ENCODE measurements at places on chromosomes 5 and 9.

- no peak for DNase-seq
Measured at GRCh38 chr5:3634061-3634460, 38.4 kb downstream of the IRX1 start.

DNA sequence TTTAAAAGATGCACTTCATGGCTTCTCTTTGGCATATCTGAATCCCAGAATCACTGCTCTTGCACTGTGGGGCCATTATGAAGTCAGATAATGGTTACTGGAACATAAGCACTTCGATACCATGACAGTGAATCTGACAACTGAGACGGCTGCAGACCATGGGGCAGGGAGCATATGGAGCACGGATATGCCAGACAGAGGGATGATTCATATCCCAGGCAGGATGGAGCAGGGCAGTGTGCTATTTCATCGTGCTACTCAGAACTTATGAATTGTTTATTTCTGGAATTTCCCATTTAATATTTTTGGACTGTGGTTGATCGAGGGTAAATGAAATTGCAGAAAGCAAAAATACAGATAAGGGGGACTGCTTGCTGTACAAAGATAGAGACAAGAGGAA, 145.0 kb downstream of the EGFLAM start:
- no peak for DNase-seq

GRCh38 chr9:123651871-123652270, 278.1 kb downstream of the DENND1A start:
- DNase-seq = no peak

DNA sequence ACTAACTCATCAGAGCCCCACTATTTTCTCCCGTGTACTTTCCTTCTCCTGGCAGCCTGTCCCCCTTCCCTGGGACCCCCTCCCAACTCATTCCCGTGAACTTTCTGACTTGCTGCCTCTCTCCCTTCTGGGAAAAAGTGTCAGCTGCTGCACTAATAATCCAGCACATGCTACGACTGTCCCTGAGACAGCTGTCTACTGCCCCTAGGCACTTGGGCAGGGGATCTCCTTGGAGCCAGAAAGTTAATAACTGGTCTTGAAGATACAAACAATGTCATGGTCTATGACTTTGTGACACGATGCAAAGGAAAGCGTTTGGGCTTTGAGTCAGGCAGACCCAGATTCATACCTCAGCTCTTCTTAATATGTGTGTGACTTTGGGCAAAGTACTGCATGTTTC, 10.1 kb upstream of the RNF183 start:
- DNase-seq = no peak

DNA sequence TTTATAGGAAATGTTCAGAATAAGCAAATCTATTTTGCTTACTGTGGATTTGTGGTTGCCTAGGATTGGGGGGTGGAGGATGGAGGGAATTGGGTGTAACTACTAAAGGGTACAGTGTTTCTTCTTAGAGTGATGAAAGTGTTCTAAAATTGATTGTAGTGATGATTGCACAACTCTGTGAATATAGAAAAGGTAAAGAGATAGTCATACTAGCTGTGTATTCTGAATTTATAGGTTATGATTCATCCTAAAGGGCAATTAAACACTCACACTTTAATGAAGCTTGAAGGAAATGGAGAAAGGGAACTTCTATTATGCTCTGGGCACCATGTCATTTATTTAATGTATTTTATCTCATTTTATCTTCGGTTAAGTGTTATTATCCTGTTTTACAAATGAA, 9.9 kb downstream of the TXNDC8 start:
- DNase-seq = no peak

DNA sequence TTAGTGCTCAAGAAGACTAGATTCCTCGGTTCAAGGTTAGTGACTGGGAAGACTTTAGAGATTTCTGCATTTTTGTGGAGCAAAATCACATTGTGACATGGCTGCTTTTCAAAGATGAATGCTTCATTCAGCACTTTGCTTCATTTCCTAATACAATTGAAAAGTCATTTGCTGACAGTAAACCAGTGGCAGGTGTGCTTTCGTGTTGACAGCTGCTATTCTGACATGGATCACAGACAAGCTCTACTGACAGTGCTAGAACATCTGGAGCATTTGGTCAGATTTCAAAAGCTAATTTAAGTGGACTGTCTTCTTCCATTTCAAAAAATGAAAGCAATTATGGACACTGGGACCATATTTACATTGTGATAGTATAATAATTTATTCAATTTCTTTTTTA, 1060.1 kb downstream of the PTPRD start:
- no peak for DNase-seq

DNA sequence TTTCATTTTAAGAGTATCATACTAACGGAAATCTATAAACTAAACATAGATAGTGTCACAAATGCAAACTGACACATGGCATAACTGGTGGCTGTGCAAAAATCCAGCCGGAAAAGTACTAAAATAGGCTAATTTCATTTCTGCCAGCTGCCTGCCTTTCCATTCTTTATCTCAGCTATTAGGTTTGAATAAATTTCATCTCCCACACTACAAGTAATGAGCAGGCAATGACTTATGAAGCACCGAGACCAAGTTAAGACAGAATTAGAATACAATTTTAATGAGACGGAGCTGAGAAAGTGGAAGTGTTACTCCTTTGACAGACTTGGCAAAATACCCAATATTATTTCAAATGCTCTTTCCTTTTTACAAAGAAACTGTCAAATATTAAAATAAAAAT, 258.8 kb upstream of the ZNF608 start:
- no peak for DNase-seq

- DNase-seq = no peak
Measured at GRCh38 chr9:111896942-111897600, 457 bp downstream of the UGCG start.

DNA sequence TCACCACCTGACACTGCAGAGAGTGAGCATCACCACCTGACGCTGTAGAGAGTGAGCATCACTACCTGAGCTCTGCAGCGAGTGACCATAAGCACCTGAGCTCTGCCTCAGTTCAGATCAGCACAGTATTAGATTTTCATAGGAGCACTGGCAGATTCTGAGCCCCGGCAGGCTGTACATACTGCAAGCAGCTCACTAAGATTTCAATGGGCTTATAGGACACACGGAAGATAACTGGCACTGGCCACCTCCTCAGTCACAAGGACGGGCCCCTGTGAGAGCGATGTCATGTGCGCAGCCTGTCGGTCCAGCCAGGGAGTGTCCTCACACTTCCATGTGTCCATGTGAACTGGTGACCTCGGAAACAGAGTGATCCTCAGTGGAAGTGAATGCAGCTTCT, 153.5 kb upstream of the IRX2 start:
- no peak for DNase-seq

GRCh38 chr5:39373791-39374190, 9.5 kb upstream of the C9 start:
- no peak for DNase-seq

DNA sequence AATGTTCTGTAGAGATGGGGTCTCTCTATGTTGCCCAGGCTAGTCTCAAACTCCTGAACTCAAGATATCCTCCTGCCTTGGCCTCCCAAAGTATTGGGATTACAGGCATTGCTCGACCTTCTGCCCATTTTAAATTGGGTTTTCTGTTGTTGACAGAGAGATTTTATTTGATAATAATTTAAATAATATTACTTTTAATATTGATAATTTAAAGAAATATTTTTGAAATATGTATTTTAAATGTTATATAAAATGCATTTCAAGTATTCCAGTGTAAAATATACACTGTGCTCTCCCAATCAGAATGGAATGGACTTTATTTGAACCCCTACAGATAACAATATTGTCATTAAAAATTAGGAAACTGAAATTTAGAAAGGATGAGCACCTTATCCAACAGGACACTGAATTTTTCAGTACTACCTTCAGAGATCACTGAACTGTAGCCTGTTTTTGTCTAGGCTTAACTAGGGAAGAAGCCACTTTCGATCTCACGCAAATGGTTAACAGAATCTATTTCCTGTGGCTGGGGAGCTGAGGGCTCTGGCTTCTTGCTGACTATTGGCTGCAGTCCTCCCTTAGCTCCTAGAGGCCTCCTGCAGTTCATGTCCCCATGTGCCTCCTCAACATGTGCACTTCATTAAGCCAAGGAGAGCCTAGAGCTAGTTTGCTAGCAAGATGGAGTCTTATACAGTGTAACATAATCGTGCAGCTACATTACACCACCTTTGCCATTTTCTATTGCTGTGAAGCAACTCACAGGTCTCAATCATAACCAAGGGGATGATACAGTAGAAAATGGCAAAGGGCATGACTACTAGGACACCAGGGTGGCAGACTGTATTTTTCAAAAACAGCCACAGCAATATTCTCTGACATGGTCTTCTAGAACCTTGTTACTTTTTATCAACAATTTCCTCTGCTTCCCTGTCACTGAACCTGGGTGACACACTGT, 150.0 kb downstream of the CDC42SE2 start:
- no peak for DNase-seq

DNA sequence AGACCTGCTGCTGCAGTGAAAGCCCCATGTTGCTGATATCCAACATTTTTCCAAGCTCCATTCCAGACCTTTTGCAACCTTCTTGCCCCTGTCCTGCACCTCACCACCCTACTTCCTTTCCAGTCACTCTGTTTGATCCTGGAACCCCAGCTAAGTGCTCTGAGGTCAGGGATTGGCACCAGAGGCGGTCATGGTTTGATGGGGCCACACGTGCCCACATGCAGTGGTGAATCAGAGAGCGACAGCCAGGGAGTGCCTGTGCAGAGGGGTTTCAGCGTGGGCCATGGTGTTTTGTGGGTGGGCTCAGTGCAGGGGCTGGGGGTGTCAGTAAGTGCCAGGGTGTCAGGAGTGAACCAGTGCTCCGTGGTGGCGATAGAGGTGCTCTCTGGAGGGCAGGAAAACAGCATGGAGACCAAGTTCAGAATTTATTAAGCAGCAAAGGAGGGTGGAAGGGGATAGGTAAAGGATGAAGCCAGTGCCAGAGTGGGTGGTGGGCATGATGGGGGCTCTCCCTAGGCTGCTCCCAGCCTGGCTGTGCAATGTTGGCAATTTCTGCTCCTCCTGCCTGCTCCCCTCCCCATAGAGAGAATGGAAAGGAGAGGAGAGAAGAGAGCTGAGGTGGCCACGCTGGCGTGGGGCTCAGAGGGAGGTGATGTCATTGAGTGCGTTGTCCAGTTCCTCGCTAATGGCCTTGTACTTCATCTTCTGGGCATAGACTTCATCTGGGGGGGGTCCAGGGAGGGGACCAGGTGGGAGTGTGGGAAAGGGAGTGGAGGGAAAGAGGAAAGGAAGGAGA, 7.0 kb downstream of the TPM2 start:
- no peak for DNase-seq

- DNase-seq = no peak
Measured at GRCh38 chr9:69093471-69094103, 58.0 kb downstream of the FXN start.

DNA sequence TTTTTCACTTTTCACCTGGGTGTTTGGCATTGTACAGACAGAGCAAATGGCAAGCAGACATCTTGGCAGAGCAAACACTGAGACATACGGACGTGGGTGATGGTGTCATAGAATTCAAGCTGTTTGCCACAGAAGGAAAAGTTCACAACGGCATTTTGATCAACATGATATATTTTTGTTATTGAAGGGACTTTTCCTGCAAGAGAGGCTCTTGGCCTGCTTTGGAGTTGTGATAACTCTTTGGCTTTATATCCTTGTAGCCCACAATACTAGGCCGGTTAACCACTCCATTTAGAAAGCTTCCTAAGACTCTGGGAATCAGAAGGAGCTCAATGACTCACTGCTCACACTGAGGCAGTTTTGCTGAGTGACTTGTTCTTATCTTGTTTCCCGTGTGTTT, 1038.3 kb downstream of the TLE1 start:
- DNase-seq = no peak

- no peak for DNase-seq
Measured at GRCh38 chr5:158770506-158770905, 329.2 kb downstream of the EBF1 start.

GRCh38 chr5:6359555-6360322, 18.6 kb downstream of the MED10 start:
- DNase-seq = no peak

GRCh38 chr9:84001621-84002020, 21.0 kb downstream of the RMI1 start:
- DNase-seq = no peak

DNA sequence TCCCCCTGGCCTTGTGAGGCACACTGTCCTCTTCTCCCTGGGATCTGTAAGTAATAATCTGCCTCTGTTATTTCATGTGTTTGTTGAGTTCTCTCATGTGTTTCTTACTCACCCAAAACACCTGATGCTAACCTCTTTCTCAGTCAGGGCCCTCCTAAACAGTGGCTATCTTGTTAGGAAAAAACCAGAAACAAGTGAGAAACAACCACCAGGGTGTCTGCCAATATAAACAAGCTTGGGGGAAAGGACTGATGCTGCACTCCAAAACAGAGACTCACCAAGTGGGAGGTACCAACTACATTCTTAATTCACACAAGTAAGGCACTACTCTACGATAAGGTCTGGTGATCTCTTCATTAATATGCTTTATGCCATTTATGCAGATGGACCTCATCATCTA, 564.4 kb downstream of the SEMA5A start:
- DNase-seq = no peak

GRCh38 chr5:137858223-137858916, 9.3 kb upstream of the MYOT start:
- DNase-seq = no peak

GRCh38 chr9:5500441-5501235, 9.7 kb upstream of the PDCD1LG2 start:
- DNase-seq = no peak

DNA sequence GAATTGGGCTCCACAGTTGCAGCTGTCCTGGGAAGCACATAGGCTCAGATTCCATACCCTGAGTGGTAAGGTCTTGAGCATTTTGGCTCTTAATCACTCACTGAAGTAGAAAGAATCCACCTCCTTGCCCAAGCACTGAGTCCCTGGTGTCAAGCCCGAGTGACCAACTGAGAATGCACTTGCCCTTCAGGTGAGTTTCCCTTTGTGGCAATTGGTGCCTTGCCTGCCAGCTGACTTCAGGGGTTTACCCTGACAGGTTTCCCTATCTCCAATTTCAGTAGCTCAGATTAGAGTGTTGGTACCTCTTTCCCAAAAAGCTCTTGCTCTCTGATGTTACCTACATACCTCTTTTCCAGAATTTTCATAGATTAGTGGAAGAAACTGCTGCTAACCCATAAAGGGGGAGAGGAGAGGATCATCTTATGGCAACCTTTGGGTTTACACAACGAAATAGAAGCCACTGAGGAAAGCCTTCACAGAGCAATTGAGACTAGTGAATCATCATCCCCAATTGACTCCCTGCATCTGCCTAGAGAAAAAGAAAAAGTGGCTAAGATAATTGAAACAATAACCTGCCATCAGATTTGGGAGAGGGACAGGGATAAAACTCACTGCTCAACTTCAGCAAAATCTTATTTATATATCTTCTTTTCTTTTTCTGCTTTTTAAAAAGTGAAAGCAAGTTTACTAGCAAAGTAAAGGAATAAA, 48.6 kb downstream of the CCL28 start:
- DNase-seq = no peak

Measured in BJ (cell line).